CD8-positive, alpha-beta T cell (primary cell): ENCODE measurements at places on chromosomes 12 and 14.

GRCh38 chr12:39380090-39380489 lies 62.8 kb downstream of the KIF21A start:
- DNase-seq, result no peak

- DNase-seq, result no peak
These were observed 87.0 kb downstream of the TRMT5 start for GRCh38 chr14:60893911-60894310.

- no peak for DNase-seq
These were observed 165.1 kb upstream of the ATP2B1 start for GRCh38 chr12:89873745-89874144.

DNA sequence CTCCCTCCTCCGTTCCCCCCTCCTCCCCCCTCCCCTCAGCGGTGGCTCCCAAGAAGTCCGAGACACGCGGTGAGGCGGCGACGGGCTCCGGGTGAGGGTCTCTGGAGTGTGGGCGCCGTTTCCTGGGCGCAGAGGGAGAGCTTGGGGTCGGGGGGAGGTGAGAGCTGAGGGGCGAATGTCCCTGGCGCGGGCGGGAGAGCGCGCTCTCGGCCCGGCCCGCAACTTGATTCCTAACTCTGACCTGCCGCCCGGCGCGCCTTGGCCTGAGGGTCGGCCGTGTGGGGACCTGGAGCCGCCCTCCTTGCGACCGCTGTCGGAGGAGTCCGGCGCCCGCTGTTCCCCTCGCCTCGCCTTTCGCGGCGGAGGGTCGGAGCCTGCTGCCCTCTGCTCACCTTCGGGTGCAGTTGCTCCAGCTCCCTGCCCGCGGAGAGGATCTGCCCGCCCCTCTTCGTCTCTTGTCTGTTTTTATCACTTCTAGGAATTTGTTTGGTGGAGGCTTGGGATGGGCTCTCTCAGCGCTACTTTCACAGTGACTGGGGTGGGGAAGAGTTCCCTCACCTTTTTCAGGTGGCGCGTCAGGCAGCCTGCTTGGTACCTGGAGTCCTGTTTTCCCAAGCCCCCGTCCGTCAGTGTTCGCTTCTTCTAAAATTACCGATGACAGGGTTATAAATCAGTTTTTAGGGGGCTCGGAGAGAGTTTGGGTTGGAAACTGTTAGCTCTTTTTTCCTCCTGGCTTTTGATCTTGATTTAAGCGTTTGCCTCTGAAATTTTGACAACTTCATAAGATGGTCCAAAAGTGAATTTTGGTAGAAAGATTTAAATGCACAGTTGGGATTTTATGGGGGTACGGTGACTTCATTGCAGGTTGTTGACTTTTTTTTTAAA lies 495 bp downstream of the ADIPOR2 start:
- DNase-seq, result no peak

DNA sequence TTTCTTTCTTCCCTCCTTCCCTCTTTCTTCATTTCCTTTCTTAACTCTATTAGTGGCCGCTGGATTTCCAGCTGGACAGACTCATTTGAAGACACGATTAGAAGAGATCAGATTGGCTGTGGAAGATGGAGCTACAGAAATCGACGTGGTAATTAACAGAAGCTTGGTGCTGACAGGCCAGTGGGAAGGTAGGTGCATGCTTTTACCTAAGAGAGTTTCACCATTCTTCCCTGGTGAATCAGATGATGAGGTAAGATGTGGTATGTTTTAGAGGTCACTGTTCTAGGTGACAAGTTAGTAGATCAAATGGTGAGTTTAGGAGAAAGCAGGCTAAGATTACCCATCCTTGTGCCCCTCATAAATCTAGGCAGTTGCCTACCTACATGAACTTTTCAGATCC lies 51.6 kb downstream of the DERA start:
- DNase-seq, result no peak

- no peak for DNase-seq
These were observed 194.9 kb upstream of the SYT10 start for GRCh38 chr12:33634544-33634943.

DNA sequence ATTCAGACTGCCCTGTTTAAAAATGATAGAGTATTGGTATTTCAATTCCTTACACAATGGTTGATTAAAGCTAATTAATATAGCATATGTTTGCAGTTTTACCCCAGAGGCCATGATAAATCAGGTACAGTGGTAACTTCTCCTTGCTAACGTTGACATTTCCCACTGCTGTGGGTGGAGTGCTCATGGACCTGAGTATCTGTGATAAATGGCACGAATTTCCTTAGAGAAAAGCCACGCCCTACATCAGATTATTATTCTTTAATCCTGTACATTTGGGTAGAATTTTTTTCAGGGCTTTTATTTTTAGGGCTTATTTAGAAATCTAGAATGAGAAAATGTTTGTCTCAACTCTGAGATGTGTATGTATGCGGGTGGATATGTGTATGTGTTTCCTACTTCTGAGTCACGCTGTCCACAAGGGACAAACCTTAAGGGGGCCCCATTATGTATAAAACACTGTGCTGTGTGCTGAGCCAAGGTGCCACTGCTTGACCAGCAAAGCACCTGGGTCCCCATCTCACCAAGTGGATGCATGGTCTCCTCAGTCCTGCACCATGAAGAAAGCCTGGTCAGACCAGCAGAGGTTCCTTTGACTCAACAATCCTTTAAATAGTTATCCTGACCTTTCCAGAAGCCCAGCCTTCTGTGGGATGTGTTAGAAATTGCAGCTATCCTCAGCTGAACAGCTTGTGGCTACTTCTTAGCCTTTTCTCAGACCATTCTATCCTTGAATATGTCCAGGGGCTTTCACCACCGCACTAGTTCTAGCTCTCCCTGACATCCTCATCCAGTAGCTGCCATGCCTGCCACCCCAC lies 57.9 kb upstream of the STK38L start:
- DNase-seq, result no peak

DNA sequence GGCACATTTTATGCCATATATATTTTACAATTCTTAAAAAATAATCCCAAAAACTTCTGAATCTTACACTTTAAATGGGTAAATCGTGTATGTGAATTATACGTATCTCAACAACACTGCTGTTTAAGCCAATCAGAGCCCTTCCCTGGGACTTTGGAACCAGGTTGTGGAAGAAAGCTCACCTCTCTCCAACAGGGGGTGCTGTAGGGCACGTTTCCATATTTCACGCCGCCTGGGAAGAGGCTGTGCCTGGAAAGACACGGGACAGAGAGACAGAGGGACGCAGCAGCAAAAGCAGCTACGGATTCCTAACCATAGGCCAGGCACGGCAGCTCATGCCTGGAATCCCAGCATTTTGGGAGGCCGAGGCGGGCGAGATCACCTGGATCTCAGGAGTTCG lies 29.4 kb upstream of the FBRSL1 start:
- DNase-seq, result no peak

- no peak for DNase-seq
These were observed 18.5 kb upstream of the AQP2 start for GRCh38 chr12:49932023-49932422.

DNA sequence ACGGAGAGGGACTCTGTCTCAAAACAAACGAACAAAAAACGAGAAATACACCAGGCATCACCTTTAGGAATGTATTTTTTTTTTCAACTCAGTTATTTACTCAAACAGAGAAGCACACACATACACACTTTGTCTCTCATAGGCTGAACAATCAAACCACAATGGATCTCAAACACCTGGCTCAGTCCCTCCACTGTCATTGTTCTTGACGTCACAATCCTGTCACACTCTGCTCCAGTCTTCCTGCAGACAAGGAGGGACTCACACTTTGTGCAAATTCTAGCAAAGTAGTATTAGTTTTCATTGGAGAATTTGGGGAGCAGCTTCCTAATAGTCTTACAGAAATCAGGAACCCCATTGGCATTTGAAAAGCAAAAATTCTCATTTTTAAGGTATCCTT lies 727.8 kb downstream of the BCL11B start:
- no peak for DNase-seq

DNA sequence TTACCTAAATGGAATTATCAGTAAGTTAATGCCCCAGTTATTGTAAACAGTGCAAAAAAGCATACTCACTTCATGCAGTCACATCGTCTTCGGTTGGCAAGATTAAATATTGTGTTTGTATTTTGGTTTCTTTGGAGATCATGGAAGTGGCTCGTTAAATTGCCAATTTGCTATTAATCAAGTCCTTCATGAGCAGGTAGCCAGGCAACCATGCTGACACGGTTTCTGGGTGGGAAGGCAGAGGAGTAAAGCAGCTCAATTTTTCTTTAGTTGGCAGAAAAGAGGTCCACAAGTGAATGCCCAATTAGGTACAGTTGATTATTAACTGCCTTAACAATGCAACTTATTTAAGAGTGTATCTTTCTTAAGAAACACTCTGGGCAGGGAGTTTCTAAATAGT lies 43.9 kb downstream of the PPP4R3A start:
- DNase-seq, result no peak

GRCh38 chr14:33350366-33350990 lies 411.8 kb downstream of the NPAS3 start:
- DNase-seq, result no peak

GRCh38 chr14:69428289-69428998 lies 30.0 kb downstream of the SLC39A9 start:
- DNase-seq, result no peak

DNA sequence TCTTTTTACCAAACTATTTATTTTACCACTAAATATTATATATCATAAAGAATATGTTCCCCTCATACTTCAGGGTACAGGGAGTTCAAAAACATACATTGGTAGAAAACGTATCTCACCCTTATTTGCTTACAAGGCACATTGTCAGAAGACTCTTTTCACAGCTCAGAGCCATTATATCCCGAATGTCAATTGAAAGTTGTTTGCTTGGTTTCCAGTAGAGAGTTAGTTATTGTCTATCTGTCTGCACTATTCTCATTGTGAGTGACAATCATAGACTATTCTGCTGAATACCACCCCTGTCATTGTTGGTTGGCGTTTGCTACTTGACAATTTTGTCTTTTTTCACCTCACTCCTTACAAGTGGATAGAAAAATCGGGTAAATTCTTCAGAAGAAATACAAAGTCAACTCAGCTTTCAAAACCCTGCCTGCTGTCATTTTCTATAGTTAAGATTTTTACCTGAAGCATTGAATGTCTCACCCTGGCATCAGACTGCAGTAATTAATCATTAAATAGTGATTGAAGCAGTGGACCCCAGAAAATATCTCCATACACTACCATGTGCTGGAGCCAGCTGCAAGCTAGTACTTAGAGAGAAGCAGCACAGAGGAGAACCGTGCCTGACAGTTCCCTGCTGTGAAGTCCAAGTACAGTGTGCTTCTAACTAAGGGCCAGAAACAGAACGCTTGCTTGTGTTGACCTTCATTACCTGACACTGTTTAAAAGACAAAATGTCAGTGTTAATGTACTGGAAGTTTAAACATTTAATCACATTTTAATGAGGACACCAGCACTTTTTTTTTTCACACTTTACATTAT lies 510.6 kb downstream of the RERGL start:
- DNase-seq, result no peak

DNA sequence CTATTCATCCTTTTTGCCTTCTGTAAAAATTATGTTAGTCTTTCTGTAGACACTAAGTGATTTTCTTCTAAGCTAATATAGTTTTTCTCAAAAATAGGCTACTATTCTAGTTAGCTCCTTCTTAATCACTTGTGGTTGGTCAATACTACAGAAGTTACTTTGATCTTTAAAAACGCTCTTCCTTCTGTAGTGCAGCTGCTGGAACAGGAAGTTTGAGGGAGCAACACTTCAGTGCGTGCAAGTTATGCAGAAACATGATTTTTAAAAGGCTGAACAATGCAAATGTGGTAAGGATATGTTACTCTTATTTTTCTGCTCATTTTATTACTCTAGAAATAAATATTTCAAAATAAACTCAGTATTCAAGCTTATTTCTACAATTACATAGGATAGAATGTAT lies 11.1 kb upstream of the RERGL start:
- DNase-seq, result no peak

GRCh38 chr14:60648934-60649874 lies at the start of gene SIX1:
Gene SIX1 (minus strand): TSS chr14:60649477. CDS start chr14:60649189, 288 bp downstream.
- DNase-seq, result no peak

- DNase-seq, result no peak
These were observed 76.0 kb upstream of the ACTN1 start for GRCh38 chr14:69055125-69055524.

DNA sequence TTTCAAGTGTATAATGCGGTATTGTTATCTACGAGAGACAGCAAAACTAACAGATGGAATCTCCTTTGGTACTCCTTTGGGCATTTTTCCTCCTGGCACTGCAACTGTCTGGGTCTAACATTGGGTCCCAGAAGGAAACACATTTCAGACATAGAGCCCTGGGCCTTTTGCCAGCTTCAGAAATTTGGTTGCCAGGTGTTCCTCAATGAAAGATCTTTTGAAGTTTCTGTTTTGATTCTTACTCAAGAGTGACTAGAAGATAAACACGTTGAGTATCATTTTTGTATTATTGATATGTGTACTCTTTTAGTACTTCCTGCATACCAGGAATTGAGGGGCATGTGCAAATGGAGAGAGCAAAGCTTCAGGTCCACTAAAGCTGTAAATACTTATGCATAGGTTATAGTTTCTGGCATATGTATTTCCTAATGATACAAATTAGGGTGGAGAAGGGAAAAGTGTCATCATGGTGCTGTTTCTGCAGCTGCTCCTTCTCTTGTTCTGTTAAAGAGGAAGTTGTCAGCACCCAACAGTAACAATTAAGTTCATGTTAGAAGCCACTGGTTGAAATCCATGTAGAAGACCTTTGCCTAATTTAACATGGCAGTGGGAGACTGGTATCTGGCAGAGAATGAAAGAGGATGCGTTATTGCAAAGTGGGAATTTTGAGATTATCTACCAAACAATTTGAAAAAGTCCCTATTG lies 53.5 kb downstream of the SLC38A6 start:
- DNase-seq, result no peak

GRCh38 chr14:76940021-76940760 lies 88.3 kb downstream of the IRF2BPL start:
- no peak for DNase-seq

GRCh38 chr12:55515696-55516095 lies 23.5 kb downstream of the OR6C68 start:
- no peak for DNase-seq

GRCh38 chr12:45540661-45541341 lies 188.7 kb upstream of the ARID2 start:
- DNase-seq, result no peak

DNA sequence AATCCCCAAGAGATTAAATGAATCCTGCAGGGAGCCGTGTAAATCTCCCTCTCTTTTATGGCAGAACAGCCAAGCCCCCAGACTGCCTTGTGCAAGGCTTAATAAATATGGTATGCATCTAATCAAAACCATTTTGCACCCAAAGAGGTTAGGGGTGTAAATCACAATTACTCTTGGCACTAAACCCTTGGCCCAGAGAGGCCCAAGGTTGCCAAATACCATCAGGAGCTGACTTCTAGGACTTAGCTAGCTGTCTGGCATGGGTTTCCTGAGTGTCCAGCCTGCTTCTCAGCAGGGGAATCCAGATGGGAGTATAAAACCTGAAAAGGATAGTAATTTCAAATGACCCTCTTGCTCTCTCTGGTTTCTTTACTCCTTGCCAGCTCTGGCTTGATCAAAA lies 610.4 kb downstream of the MED13L start:
- DNase-seq, result no peak

DNA sequence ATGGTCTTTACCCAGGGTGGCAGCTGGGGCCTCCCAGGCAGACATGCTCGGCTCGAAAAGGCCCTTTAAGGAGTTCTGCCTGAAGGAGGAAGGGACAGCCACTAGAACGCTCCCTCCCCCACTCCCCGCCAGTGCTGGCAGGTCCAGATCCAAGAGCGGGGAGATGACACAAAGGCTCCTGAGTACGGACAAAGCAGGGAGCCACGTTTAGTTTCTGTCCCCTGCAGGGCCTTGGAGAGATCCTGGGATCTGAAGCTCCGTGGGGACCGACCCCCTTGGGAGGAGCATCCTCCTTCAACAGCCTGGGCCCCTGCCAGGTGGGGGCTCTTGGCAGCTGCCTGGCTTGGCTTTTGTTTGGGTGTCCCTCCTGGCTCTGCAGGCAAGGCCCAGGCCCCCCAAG lies 89.7 kb downstream of the ESRRB start:
- DNase-seq, result no peak
